NB4 (cell line): ENCODE measurements at places on chromosomes 1 and 21.

GRCh38 chr1:167159782-167160181 lies 60.9 kb upstream of the POU2F1 start:
- DNase-seq: no peak

DNA sequence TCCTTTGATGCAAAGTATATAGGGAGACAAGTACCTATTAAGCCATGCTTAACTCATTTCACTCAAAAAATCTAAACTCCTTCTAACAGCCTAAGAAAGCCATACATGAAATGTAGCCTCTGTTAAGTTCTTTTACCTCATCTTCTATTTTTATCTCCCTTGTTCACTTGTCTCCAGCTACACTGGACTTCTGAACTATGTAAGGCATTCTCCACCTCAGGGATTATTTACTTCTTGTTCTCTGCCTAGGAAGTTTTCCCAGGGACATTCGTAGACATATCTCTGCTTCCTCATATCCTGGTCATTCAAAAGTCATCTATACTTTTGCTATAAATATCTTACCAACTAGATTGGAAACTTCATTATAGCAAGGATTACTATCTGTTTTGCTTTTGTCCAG lies 96.9 kb downstream of the COP1 start:
- DNase-seq: no peak

DNA sequence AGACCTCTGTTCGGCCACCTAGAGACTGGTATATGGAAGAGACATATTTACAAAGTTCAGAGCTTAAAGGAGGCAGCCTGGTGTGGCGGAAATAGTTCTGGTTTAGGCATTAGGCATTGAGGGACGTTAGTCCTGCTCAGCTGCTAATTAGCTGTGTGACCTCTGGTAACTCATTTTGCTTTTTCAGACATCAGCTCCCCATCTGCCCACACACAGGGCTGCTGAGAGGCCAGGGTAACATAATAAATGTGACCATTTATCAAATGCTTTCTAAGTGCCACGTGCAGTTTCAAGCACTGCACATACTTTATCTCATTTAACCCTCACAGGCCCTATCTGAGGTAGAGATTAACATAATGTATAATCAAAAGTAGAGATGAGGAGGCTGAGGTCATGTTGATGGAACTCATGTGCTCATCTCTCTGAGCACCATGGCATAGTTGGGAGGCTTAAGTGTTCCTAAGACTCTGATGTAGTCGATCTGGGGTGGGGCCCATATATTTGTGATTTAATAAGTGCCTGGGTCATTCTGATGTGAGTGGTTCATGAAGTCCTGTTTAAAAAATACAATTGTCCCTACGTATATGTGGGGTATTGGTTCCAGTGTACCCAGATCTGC lies 267.2 kb upstream of the PLXNA2 start:
- DNase-seq: no peak

DNA sequence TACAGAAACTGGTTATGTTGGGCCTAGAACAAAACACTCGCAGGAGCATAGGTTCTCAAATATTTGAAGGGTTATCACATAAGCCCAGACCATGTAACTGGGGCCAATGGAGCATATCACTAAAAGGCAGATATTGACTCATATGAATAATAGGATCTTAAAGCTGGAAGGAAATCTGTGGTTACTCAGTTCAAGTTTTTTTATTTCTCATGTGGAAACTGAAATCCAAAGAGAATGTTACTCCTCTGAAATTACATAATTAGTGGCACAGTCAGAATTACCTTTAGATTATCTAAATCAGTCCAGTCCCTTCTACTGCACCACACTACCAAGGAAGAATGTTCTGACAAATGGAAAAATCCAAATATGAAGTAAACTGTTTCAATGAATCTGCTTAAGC lies 12.0 kb downstream of the SLAMF8 start:
- no peak for DNase-seq

GRCh38 chr1:107430540-107431228 lies 289.8 kb downstream of the NTNG1 start:
- DNase-seq: peak; percentile 68

DNA sequence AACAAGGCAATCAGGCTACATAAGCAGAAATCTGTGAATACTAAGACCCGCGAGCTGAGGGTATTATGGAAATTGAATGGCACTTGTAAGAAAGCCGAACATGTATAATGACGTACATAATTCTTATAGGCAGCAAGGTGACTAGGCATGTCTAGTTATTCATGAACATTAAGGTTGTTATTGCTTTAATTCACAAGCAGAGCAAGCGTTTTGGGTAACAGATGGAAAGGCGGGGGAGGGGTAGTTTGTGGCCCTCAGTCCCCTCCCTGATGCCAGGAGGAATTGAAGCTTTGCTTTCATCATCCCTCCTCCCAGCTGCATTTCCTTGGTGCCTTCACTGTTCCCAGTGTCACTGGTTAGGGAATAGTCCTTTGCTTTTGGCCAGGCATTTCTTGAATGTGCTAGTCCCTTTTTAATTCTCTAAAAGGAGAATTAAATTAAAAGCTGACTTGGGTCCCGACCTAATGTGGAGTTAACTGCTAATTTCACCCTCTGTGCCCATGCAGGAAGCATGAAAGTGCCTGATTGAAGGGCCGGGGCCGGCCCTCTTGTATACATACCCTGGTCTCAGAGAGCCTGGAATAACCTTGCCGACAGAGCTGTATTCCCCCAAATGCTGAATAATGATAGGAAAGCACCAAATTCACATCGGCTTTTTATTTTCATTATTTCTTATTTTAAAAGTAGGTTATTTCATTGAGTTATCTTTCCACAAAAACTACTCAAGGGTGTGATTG lies 42.5 kb downstream of the RYR2 start:
- DNase-seq: no peak

GRCh38 chr1:109247401-109248365 lies 1.7 kb upstream of the CELSR2 start:
- DNase-seq: no peak

GRCh38 chr1:75625795-75626194 lies 14.9 kb upstream of the SLC44A5 start:
- peak; percentile 18 for DNase-seq

GRCh38 chr1:172421974-172422604 lies 1.6 kb downstream of the C1orf105 start:
- no peak for DNase-seq
